ENCODE measurements at places on chromosomes 7 and 10.

GRCh38 chr7:37128327-37129034 lies 320.2 kb downstream of the ELMO1 start:
- DNase-seq = no peak

- no peak for DNase-seq
Measured at GRCh38 chr7:131161103-131161502, 166.6 kb upstream of the MKLN1 start.

DNA sequence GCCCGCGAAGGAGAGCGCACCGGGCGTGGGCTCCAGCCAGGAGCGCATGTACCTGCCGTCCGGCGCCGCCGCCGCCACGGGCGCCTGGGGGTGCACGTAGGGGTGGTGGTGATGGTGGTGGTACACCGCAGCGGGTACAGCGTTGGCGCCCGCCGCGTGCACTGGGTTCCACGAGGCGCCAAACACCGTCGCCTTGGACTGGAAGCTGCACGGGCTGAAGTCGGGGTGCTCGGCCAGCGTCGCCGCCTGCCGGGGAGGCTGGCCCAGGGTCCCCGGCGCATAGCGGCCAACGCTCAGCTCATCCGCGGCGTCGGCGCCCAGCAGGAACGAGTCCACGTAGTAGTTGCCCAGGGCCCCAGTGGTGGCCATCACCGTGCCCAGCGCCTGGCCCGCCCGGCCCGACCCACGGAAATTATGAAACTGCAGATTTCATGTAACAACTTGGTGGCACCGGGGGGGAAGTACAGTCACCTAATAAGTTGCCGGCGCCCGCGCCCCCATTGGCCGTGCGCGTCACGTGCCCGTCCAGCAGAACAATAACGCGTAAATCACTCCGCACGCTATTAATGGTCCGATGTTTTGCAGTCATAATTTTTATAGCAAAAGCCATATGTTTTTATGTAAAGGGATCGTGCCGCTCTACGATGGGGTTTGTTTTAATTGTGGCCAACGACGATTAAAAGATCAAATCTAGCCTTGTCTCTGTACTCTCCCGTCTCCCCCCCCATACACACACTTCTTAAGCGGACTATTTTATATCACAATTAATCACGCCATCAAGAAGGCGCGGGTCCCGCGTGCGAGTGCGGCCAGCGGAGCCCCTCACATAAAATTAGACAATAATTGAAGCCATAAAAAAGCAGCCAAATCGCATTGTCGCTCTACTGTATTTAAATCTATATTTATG lies at the start of gene HOXA9:
TSS of gene HOXA9 (minus strand) at position 449 of the 907 bp plus-strand sequence. CDS start at position 369, 80 bp downstream.
- no peak for DNase-seq

- no peak for DNase-seq
Measured at GRCh38 chr10:81251457-81252115, 623.4 kb upstream of the NRG3 start.

DNA sequence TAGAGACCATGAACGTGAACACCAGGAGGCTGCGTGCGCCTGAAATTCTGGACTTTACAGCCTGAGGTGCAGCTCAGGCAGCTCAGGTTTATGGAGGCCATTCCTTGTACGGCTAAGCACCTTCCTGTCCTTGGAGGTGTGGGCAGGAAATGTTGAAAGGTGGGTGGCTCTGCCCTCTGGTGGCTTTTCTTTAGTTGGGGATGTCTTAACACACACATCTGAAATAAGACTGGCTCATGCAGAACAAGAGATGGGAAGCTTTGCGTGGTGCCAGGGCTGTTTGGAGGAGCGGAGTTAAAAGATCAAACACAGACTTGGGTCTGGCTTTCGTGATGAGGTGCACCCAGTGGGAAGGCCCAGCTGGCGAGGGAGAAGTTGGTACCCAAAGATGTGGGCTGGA lies 64.1 kb downstream of the DOCK1 start:
- DNase-seq = no peak

DNA sequence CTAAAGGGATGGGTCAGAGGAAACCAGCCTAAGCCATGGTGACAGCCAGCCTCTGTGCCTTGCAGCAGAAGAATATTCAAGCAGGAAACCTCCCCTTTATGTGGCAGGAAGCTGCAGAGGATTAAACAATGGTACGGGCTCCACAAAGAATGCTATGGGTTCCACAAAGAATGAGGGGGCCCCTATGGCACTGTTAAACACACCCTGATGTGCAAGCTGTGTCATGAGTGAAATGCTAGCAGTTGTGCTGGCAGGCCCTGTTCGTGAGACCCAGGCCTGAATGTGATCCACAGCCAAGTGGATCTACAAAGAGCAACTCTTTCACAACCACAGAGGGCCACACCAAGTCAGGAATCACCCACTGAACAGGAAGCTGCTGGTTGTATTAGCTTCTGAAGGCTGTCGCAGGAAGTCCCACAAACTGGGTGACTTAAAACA lies 68.9 kb downstream of the MYOF start:
- DNase-seq = no peak

DNA sequence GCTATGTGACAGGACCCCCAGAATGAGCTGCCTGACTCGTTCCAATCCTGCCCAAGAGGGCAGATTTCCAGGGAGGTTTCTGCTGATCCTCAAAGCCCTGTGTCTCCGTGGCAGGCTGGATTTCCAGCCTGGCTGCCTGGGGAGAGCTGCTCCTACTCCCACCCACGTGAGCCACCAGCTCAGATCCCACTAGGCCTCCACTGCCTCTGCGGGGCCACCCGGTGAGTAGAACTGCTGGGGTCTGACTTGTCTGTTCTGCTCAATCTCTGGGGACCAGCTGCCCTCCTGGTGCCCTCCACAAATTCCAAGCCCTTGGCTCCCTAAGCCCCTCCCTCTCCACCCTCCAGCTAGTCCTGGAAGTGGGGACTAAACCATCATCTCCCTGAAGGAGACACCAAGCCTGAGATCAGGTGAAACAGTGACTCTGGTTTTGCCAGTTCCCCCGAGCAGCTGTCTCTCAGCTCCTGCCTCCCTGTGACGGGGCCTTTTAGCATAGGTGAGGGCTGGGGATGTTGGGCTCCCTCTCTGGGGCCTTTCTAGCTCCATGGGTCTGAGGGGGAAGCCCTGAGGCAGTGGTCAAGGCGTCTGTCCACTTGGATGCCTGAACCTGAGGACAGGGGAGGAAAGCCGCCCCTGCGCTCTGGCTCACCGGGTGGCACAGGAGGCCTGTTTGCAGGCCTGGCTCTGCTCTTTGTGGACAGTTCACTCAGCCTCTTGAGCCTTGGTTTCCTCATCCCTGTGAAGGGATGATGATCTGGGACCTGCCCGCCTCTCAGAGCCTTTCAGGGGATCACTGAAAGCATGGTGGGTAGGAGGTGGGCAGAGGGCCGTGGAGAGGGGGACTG lies 5.6 kb downstream of the FAM241B start:
- no peak for DNase-seq

DNA sequence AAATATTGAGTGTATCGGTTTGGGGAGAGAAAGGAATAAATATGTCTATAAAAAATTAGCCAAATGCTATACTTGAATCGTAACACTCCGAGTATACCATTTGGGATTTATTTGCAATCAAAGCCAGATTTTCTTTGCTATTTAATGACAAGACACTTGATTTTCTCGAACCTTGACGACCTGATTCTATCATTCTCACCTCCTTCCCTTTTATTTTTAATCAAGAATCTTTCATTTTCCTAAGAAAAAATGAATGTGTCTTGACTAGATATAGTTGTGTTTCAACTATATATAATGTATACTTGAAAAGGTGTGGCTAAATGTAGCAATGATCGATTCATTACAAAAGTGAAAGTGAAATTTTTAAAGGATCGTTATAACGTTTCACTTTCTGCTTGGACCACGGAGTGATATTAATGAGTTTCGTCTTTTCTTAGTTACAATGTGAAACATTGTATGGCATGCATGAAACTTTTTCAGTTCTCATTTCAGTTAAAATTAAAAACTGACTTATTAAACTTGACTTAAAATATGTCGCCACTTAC lies 562 bp downstream of the NUB1 start:
- no peak for DNase-seq

GRCh38 chr7:38731215-38731614 lies 100.0 kb upstream of the AMPH start:
- DNase-seq = no peak

DNA sequence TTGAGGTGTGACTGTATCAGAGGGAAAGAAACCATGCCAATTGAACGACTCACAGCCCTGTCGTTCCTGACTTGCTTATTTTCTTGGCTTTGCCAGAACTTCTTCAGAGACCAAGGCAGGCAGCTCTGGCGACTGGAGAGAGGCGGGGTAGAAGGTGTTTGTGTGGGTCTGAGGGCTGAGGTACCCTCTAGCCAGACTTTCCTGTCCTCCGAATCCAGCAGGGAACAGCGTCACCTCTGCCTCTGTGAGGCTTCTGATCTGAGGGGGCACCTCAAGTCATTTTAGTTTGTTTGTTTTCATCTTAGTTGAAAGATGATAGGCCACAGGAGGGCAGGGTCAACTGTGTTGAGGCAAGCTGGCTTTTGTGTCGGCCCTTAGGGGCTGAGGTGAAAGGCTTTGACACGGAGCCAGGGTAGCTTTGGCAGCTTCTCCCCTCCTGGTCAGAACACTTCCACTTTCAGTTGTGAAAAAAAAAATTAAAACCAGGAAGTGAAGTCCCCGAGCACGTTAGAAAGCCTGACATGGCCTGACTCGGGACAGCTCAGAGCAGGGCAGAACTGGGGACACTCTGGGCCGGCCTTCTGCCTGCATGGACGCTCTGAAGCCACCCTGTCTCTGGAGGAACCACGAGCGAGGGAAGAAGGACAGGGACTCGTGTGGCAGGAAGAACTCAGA lies 1.9 kb downstream of the ACSL5 start:
- DNase-seq = peak; percentile 29

GRCh38 chr7:55177068-55177530 lies 158.3 kb downstream of the EGFR start:
- DNase-seq = no peak

DNA sequence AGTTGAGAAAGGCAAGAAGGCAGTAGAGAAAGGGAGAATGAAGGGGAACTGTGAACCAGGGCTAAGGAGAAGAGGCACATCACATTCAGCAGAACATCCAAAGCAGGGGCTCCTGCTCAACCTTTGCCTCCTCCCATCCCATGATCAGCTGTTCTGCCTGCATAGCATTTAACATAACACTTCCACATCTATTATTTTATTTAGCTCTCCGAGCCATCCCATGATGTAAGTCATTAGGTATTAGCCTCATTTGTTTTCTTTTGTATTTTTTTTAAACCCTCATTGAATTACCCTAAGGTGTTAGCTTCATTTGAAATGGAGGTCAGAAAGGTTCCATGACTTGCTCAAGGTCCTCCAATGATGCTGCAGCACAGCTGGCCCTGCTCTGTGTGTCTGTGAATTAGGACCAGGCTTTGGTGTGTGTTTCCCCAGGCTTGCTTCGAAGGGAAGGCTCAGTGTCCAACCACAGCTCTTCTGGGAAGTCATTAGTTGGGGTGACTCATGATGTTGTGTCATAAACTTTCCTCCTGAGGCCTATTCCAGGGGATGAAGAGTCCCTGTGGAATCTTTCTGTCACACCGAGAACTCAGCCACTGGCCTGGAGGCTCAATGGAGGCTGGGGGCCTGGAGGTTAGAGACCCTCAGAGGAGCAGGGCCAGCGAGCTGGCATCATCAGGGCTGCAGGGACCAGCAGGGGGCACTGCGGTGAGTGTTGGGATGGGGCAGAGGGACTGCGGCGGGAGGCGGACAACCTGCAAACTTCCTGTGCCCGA lies 16.5 kb downstream of the NPFFR1 start:
- no peak for DNase-seq

- no peak for DNase-seq
Measured at GRCh38 chr7:51126813-51127617, 189.6 kb downstream of the COBL start.

GRCh38 chr7:18212758-18213157 lies 185.1 kb upstream of the PRPS1L1 start:
- no peak for DNase-seq

DNA sequence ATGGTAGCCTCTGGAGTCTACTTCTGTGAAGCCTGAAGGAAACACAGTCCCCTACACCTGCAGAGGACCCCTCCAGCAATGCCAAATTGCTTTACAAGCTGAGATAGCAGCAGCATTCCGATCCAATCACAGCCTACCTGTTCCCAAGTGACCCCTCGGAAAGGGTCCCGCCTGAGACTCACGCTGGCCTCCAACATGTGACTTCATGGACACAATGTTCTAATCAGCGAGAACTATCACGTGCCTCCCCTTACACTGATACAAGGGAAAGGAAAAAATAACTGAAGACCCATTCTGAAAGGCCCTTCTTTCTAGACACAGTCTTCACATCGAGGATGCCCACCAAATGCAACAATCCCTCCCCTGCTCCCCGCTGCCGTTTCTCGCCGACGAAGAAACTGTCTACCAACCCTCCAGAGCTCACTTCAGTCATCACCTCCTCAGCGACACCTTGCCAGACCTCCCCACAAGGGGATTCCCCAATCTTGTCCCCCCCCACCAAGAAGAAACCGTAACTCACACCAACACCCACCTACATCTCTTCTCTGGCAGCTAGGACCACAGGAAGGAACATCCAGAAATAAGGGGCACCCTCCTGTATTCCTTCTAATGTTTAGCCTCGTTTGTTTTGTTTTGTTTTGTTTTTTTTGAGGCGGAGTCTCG lies 1.8 kb downstream of the SNX8 start:
- no peak for DNase-seq

- DNase-seq = no peak
Measured at GRCh38 chr10:84493361-84493760, 165.0 kb downstream of the CCSER2 start.

All from activated T-cell treated with anti-CD3 and anti-CD28 coated beads for 1 hour (primary cell).